ENCODE measurements at places on chromosomes 7 and 10.

GRCh38 chr10:75165684-75166622 lies 44.6 kb upstream of the VDAC2 start:
- no peak for DNase-seq

DNA sequence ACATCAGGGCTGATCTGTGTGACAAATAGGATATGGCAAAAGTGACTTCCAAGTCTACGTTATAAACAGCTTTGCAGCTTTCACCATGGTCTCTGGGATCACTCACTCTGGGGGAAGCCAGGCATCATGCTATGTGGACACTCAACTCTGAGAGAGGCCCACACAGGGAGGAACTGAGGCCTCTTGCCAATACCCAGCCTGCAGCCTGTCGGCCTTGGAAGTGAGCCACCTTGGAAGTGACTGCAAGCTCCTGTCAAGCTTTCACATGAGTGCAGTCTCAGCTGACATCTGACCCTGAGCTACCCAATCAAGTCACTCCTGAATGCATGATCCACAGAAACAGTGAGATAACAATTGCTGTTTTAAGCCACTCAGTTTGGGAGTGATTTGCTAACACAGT lies 56.5 kb downstream of the MMRN2 start:
- no peak for DNase-seq

GRCh38 chr7:44379366-44380188 lies 54.2 kb upstream of the CAMK2B start:
- no peak for DNase-seq

DNA sequence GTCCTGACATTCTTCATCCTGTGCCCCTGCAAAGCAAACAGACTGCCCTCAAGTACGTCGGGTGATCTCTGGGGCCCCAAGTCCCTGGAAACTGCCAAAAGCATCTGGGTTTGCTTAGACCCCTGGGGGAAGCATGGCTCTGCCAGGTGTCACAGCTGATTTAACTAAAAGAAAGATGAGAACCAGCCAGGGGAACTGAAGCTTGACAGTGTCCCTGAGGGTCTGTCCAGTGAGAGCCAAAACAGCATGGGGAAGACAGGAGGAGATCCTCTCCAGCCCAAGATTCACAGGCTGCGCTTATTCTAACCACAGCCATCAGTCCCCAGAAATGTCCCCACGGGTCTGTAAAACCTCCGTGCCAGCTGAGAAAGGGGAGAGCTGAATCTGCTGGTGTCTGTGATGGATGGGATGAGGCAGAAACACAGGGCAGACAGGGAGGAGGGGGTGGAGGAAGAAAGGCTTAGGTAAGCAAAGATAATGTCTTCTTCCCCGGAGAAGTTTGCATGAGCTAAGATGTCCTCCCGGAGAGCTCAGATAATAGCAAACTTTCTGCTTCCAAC lies 21.3 kb downstream of the CCDC3 start:
- no peak for DNase-seq

- DNase-seq, result no peak
Observed at GRCh38 chr7:1085910-1086421, 1.9 kb upstream of the GPER1 start.

Measured in NCI-H1930 (cell line).